Amniotic epithelial cell (primary cell): ENCODE measurements at places on chromosomes 5 and 9.

- no peak for DNase-seq
Measured at GRCh38 chr9:90998573-90998972, 197.0 kb downstream of the SYK start.

- DNase-seq = no peak
Measured at GRCh38 chr5:168676501-168676900, 97.3 kb upstream of the PANK3 start.

DNA sequence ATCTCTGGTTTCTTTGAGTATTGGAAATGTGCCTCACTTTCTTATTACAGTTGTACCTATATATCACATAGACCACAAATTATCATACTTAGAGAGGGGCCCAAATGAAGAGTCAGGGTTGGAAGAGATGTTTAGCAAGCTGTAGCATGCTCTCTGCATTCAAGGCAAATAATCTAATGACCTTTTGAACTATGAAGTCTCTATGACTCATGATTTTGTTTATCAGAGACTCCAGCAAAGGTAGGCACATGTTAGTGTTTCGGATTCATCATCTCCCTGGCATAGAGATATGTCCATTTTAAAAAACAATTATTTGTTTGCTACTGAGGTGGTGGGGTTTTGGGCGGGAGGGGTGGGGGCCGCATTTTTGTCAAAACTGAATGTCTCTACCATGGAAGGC lies 2000.1 kb downstream of the EFNA5 start:
- peak; percentile 32 for DNase-seq

GRCh38 chr5:89282554-89283510 lies 399.8 kb upstream of the MEF2C start:
- peak; percentile 48 for DNase-seq

- no peak for DNase-seq
Measured at GRCh38 chr9:137390553-137391410, 32.2 kb downstream of the EXD3 start.

DNA sequence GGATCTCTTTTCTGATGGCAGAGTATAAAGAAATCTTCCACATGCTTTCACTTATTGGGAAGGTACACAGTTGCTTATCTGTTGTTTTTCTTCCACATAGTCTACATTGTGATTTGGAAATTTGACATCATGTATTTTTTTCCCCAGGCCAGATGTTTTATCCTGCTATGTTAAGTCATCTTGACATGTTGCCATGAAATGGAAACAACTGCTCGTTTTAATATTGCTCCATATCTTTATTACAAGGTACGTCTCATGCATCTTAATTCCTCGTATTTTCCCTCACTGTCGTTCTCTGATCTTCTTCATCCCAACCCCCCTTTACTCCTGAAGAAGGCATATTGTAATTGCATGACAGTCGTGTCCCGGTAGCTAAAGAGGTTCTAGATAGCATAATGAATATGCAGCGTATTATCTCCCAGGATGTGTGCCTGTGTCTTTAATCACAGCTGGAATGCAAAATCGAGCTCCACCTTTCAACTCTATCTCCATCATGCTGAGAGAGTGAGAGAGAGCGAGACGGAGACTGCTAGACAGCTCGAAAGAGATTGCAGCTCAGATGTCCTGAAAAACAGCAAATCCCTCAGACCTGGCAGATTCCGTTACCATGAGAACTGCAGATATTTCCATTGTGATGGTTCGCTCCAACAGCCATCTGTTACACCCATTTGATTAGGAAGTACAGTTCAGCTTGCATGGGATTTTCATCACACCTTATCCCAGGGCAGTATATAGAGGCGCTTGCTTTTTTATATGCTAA lies 281.7 kb downstream of the TMEM38B start:
- no peak for DNase-seq

DNA sequence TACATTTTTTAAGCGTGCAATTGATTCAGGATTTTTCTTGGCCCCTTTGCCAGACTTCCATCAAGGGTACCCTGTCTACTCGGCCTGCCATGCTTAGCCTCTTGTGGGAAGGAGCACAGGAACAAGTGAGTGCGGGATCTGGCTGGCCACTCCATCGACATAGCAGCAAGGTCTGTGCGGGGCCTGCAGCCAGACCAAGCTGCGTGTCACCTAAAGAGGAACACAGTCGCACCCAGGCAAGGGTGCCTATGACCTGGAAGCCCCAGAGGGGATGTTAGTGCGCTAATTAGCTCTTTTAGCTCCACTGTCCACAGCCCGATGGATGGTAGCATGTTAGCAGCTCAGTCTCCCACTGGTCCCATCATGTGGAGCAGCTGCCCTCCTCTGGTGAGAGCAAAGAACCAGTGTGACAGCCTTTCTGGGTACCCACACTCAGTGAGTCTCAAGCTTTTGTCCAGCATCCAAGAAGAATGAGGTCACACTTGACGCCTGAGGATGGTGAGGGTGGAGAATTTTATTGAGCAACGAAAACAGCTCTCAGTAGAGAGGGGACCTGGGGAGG lies 38.7 kb downstream of the FTMT start:
- no peak for DNase-seq

GRCh38 chr5:68377733-68378132 lies 162.2 kb downstream of the PIK3R1 start:
- DNase-seq = no peak

DNA sequence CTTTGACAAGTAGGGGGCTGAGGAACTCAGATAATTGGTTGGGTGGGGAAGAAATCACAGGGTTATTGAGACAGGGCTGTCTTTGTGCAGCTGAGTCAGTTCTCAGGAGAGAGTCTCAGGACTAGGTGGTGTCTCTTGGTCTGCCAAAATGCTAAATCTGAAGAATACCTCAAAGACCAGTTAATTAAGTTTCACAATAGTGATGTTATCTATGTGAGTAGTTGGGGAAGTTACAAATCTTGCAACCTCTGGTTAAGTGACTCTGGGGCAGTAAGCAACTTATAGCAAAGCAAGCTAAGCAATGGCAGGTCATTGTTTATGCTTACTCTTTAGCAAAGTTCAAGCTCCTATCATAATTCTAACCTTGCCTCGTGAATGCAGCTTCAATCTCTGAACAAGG lies 53.6 kb downstream of the GIN1 start:
- peak; percentile 31 for DNase-seq

DNA sequence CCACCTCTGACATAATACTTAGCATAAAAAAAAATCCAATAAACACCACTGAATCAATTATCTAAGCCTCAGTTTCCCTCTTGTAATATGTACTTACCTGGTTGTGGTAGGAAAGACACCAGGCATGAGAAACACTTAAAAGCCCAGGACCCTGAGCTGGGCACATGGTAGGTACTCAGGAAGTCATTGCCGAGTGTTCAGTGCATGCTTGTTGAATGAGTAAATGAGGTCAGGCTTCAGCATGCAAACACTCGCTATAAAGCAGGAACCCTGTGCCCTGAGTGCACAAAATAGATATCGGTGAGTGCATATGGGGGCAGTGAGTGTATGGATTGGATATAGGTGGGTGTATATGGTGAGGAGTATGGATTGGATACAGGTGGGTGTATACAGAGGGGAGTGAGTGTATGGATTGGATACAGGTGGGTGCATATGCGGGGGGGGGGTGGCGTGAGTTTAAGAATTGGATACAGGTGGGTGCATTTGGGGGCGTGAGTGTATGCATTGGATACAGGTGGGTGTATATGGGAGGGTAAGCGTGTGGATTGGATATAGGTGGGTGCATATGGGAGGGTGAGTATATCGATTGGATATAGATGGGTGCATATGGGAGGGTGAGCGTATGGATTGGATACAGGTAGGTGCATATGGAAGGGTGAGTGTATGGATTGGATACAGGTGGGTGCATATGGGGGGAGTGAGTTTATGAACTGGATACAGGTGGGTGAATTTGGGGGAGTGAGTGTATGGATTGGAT lies 194.3 kb upstream of the MSX2 start:
- DNase-seq = no peak

DNA sequence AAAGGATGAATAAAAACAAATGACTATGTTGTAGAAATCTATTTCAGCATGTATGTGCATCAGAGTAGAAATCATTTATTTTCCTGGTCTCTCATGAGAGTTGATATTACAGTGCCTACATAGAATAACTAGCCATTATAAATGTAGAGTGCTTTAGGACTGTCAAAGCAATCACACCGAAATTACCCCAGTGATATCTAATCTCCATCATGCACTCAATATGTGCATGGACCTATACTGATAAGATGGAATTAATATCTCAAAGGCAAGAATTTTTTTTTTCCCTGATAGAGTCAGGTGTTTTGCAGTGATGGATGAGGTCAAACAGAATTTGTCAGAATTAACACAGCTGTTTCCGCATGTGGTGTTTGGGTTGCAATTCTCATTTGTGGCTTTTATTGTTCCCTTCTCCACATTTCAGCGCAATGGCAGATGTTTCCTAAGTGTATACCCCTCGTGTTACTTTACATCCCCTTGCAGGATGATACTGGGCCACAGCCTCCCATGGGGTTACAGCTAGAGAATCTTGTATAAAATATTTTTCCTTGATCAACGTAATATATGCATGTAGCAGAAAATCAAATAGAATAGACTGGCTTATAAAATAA lies 298.8 kb downstream of the RASEF start:
- no peak for DNase-seq

DNA sequence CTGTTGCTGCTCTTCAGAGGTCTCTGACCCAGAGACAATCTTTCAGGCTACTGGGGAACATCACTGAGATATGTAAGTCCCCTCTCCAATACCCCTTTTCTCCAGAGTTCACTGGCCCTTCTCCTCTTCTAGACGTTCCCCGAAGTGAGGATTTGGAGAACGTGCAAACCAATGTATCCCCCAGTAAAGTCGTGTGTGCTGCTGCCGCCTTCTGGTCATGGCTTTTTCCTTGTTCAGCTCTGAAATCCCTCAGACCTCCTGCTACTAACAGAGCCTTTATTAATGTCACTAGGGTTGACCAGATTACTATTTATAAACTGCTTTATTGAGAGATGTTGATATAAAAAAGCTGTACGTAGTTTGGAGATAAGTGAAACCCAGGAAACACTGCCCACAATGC lies 1028.6 kb downstream of the CDH9 start:
- no peak for DNase-seq

GRCh38 chr5:73943397-73943796 lies 317.4 kb downstream of the ARHGEF28 start:
- no peak for DNase-seq

DNA sequence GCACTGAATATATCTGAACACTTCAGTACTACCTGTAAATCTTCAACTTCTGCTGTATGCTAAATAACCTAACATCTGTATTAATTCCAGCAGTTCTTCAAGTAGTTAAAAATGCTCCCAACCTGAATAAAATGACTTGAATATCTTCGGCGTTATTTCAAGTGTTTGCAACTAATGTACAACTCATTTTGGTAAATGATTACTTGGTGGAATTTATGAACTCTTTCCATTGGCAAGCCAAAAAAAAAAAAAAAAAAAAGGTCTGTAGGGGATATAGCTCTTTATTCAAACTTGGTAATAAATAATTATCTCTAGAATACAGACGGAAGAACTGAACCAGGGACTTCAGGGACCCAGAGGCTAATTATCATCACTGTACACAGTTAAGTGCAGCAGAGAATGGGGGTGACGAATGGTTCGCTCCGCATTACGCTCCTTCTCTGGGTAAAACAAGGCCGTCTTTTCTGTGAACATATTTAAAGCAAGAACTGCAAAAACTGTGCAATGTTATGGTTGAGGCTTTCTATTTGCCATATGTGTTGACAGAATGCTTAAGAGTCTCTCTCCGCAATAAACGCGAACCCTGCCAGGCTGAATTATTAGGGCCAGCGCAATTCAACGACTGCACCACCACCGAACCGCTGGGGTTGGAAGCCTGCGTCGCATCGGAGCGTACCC lies 1.9 kb upstream of the ERBIN start:
- no peak for DNase-seq

DNA sequence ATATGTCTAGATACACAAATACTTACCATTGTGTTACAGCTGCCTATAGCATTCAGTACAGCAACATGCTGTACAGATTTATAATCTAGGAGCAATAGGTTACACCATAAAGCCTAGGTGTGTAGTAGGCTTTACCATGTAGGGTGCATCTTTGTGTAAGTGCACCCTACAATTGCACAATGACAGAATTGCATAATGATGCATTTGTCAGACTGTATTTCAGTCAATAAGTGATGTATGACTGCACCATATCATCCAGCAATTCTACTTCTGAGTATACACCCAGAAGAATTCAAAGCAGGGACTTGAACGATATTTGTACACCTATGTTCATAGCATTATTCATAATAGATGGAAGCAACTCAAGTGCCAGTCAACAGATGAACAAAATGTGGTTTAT lies 100.4 kb upstream of the SLC44A1 start:
- no peak for DNase-seq

DNA sequence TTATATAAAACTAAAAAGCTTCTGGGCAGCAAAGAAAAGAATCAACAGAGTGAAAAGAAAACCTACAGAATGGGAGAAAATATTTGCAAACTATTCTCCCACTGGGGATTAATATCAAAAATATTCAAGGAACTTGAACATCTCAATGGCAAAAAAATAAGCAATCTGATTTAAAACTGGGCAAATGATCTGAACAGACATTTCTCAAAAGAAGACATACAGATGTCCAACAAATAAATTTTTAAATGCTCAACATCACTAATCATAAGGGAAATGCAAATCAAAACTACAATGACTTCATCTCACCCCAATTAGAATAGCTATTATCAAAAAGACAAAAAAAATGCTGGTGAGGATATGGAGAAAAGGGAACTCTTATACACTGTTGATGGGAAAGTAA lies 57.2 kb upstream of the SSBP2 start:
- no peak for DNase-seq
